ENCODE measurements at places on chromosomes 11 and 22. TPM values are rescaled to one million over a fixed set of nuclear protein-coding genes. Genes with fewer than 3 reads are reported as not detected.

The OR8D4 gene
- not detected for total RNA-seq

The CYTH4 gene
- total RNA-seq, result 91.2 TPM

The MAPK8IP2 gene
- total RNA-seq, result 0.25 TPM

The SLC37A2 gene
- 1.4 TPM for total RNA-seq

The KIRREL3 gene
- total RNA-seq, result not detected

The PHF5A gene
- total RNA-seq, result 61.7 TPM

The CCDC116 gene
- 0.23 TPM for total RNA-seq

The TBC1D22A gene
- total RNA-seq, result 32.5 TPM

The FJX1 gene
- 0.14 TPM for total RNA-seq

The IGLL1 gene
- total RNA-seq, result 3.4 TPM

The ANGPTL5 gene
- not detected for total RNA-seq

The B4GALNT4 gene
- 1.2 TPM for total RNA-seq

The HTR3B gene
- not detected for total RNA-seq

The OR52I1 gene
- not detected for total RNA-seq

The ART1 gene
- total RNA-seq, result not detected

The CRACR2B gene
- 8.0 TPM for total RNA-seq

The KCNJ5 gene
- not detected for total RNA-seq

The C11orf52 gene
- 0.27 TPM for total RNA-seq

The BBS1 gene
- 18.2 TPM for total RNA-seq

The SLN gene
- not detected for total RNA-seq

The MPPED2 gene
- not detected for total RNA-seq

The DRD4 gene
- total RNA-seq, result 0.39 TPM

The OR4A15 gene
- total RNA-seq, result not detected

The OR52N4 gene
- total RNA-seq, result 0.52 TPM

The ART5 gene
- not detected for total RNA-seq

The XKR3 gene
- total RNA-seq, result not detected

The HDAC10 gene
- 88.2 TPM for total RNA-seq

The C11orf16 gene
- not detected for total RNA-seq

The CSF2RB gene
- 7.8 TPM for total RNA-seq

The SLC22A6 gene
- total RNA-seq, result not detected

The TPH1 gene
- total RNA-seq, result 0.39 TPM

The TEX12 gene
- total RNA-seq, result 0.27 TPM

The RIMBP3B gene
- total RNA-seq, result 0.11 TPM

The LARGE2 gene
- 0.36 TPM for total RNA-seq

The EHF gene
- not detected for total RNA-seq

The VWCE gene
- 3.8 TPM for total RNA-seq

The FOXRED2 gene
- 17.4 TPM for total RNA-seq

The BET1L gene
- 35.0 TPM for total RNA-seq

The UBQLNL gene
- total RNA-seq, result 0.18 TPM

The SLC15A3 gene
- 1.2 TPM for total RNA-seq

The CHST1 gene
- not detected for total RNA-seq

The LAMTOR1 gene
- total RNA-seq, result 81.2 TPM

The DMC1 gene
- 13.0 TPM for total RNA-seq

The RELA gene
- 85.3 TPM for total RNA-seq

The CD6 gene
- total RNA-seq, result 337 TPM

The GCAT gene
- total RNA-seq, result 11.6 TPM

The OR8G5 gene
- not detected for total RNA-seq
